ENCODE measurements at places on chromosomes 11 and 22. TPM values are rescaled to one million over a fixed set of nuclear protein-coding genes. Genes with fewer than 3 reads are reported as not detected.

Gene MAFF
- 73.1 TPM for total RNA-seq

Gene DDX25
- not detected for total RNA-seq

GRCh38 chr22:41966607-41967240 lies 2.5 kb upstream of the SEPTIN3 start:
- peak; percentile 61 for DNase-seq

DNA sequence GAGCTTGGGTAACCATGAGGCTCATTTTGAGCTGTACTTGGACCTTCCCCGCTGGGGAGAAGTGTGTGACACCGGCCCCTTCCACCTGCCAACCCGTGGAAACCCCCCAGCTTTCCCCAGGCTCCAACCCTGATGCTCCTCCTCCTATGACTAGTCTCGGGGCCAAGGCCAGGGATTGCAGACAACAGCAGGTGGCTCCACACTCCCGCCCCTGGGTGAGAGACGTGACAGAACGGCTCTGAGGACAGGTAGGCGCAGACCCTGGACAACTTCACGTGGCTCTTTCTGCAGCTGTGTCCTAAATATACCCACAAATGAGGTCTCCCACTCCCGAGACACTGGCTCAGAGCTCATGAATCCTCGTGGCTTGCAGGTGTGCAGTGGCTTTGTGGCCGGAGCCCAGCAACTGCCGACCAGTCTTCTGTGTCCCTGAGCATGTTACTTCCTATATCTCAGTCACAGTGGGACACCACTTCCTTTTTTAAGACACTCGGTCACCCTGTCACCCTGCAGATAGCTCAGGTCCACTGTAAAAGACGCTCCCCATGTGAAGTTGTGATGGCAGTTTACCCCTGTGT lies 55.2 kb downstream of the NECTIN1 start:
- no peak for DNase-seq

GRCh38 chr22:17985606-17986005 lies 38.8 kb downstream of the MICAL3 start:
- no peak for DNase-seq

- peak; percentile 40 for DNase-seq
These were observed 2.0 kb downstream of the BACE1 start for GRCh38 chr11:117313828-117314768.

GRCh38 chr11:18243783-18244362 lies 4.6 kb downstream of the SAA2 start:
- no peak for DNase-seq

DNA sequence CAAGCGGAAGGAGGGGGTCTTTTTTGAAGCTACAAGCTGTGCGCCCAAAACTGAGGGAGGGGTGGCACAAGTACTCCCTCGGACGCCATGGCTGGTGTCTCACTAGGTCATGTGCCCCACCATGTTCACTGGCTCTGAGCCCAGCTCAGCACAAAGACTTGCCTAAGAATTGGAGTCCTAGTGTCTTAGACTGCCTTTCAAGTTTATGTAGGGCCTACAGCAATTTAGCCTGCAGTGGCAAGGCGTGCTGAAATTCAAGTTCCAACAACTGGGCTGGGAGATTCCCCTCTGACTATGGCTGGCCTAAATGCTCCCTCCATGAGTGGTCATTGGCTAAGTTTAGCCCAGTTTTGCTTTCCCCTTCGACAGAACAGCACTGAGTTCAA lies 27.3 kb downstream of the FCHSD2 start:
- DNase-seq: no peak

All from aorta (tissue), 5 donors.